ENCODE measurements at places on chromosomes 13 and 19.

GRCh38 chr13:49530457-49530856 is 34.7 kb downstream of the PHF11 start:
- no peak for DNase-seq

GRCh38 chr13:112140366-112140765 is 73.4 kb downstream of the SOX1 start:
- DNase-seq: no peak

DNA sequence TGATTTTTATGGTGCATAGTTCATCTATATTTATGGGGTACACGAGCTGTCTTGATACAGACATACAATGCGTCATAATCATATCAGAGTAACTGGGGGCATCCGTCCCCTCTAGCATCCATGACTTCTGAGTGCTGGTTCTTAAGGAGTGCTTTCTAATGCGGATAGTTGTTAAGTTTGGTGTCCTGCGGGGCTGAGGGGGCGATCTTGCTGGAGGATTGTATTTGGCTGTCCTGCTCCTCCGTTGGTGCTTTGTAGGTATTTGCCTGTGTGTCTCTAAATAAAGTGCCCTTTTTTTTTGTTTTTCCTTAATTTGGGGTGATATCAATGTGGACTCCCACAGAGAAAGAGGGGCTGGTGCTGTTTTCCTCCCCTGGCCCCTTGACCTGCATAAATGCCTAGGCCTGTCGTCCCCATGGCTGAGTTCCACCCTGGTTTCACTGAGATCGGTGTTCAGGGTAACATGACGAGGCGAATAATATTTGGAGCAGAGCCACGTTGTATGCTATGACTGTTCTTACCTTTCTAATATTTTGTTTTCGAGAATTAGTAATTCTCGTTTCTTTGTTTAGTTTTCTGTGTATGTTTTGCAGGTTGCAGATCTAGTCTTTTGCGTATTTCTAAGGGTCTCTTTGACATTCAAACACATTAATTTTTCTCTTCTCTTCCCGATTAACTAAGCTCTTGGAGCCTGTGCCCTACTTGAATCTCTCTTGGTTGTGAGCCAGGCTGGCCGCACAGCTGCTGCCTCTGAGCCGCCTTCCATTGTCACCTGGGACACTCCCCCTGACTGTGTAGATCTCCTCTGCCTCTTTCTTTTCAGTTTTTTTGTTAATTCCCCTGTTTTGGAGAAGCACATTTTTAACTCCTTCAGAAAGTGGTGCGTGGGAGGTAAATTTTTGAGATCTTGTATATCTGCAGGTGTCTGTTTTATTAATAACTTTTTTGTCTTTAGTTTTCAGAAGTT is 100.3 kb downstream of the ARHGEF7 start:
- DNase-seq: no peak

DNA sequence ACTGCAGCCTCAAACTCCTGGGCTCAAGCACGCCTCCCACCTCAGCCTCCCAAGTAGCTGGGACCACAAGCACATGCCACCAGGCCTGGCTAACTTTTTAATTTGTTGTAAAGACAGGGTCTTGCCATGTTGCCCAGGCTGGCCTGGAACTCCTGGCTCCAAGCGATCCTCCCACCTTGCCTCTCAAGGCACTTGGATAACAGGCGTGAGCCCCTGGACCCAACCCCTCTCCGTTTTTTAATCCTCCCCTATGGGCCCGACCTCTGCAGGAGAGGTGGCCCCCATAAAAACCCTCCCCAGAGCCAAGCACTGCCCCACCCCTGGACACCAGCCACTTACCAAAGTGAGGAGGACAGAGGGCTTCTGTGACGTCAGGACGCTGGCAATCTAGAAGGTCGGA is 28.6 kb downstream of the PEPD start:
- DNase-seq: no peak

- DNase-seq: no peak
Observed at GRCh38 chr19:2255112-2255845, 938 bp downstream of the JSRP1 start.
